AG08395 (cell line): ENCODE measurements at places on chromosomes 7 and 10.
A peak's percentile ranks its signal among the peaks of the same experiment; 100 is the strongest.

GRCh38 chr10:115950320-115950719 is 322.7 kb downstream of the GFRA1 start:
- DNase-seq = peak; percentile 42

DNA sequence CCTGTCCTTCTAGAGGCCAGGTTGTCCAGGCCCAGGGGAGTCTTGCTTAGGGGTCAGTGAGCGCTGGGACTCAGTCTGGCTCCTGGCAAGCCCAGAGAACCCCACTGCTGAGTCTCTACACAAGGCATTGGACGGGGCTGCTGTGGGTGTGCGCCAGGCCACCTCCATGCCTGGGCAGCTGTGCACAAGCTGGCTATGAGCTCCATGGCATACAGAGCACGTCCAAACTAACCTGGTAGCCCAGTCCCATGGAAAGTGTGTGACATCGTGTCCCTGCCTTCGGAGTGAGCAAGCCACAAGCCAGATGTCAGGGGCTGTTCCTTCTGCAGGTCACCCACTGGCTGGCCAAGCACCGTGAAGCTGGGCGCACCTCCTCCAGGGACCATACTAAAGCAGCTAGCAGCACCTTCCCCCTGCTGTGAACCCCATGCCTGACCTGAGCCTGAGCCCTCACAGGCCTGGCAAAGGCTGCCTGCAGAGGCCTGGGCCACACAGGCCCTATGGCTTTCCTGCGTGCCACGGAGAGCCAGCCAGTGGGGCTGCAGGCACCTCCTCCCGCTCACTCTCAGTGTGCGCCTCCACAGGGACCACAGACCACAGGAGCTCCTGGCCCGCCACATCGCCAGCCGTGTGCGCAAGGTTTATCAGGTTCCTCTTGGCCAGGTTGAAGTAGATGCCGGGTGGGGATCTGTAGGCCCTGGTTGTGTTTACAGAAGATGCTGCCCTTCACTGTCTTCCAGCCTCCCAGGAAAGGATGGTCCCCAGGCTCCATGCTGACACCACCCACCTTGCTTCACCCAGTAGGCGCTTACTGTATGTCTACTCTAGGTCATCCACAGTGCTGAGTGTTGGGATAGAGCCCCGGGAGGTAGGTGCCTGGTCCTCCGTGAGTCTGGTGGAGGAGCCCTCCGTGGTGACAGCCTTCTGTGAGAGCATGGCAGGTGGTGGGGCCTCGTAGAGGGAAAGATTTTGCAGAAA is 219.7 kb downstream of the EBF3 start:
- DNase-seq = no peak

DNA sequence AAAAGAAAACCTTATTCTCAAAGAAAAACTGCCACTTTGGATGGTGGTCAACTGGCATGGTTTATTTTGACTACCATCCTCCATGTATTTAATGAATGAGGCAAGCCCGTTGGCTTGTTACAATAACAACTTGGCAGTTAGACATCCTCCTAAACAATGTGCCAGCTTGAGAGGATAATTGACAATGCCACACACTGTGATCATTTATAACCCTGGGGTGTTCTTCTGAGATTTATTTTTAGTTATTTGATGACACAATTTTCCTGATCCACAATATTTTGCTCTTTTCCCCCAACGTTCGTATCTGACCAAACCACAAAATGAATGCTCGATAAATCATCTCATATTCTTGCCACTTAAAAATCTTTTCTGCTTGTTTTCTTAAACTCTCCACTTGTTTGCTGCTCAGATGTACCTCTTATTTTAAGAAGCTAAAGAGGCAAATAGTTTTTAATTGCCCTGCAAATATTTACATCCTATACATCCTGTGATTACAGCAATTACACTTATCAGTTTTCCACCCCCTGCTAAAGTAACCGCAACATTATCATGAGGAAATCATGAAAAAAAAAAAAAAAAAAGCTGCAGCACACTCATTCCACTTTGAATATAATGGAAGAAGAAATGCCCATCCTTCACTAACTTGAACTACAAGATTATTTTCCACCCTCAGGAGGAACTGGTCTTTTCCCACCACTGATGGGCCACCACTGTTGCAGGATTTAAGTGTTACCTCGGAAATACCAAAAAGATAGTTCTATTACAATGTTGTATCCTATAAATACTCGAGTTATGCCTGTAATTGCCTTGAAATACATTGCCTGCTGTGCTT is 119.9 kb downstream of the MBL2 start:
- no peak for DNase-seq

- no peak for DNase-seq
Measured at GRCh38 chr10:89278900-89279392, 22.9 kb upstream of the IFIT2 start.

DNA sequence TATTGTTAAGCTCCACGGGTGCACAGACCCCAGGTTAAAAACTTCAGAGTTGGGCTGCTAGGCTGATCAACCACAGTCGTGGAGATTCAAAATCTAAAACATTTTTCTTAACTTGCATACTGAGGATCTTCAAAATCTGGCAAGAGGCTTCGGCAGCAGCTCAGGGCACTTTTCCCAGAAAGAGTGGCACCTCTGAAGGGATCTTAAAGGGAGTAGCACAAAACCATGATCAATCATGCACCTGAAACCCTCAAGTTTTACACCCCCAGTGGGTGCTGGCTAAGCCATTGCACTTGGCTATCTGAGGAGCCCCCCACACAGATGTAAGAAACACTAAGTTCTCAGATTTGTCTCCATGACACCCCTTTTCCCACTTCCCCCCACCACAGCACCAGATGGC is 151.7 kb downstream of the CALN1 start:
- DNase-seq = no peak

DNA sequence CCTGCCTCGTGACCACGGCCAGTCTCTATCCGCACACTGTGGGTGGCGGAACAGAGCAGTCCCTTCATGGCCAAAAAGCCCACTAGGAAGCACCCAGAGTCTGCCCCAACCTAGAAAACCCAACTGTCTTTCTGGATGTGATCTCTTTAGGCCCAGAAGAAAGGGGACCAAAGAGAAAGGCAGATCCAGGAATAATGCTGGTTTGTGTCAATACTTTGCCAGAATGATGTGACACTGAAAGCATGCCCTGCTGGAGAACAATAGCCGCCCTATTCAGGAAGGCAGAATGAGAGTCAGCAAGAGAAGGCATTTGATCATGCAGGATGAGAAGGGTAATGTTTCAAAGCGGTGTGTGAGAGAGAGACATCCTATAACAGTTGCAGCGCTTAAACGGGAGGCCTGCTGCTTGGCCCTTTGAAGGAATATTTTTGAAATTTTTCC is 274.7 kb downstream of the USP6NL start:
- DNase-seq = no peak

DNA sequence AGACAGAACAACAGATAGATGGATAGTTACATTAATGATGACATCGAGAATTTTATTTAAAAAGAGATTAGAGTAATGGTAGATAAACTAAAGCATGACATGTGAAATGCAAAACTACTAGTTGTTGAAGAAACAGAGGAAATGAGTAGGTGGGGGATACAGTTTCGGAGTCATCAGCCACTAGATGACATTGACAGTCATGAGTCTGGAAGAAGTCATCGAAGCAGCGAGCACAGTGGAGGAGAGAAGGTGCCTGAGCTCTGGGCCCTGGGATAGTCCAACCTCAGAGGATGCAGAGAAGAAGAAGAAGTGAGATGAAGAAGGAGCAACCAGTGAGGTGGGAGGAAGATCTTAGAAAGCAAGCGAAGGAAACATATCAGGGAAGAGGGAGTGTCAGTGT is 20.2 kb upstream of the SEC61A2 start:
- DNase-seq = no peak

- peak; percentile 44 for DNase-seq
Measured at GRCh38 chr7:30521532-30521931, 16.9 kb upstream of the GGCT start.

- DNase-seq = no peak
Measured at GRCh38 chr7:83429493-83429892, 219.4 kb downstream of the SEMA3E start.

DNA sequence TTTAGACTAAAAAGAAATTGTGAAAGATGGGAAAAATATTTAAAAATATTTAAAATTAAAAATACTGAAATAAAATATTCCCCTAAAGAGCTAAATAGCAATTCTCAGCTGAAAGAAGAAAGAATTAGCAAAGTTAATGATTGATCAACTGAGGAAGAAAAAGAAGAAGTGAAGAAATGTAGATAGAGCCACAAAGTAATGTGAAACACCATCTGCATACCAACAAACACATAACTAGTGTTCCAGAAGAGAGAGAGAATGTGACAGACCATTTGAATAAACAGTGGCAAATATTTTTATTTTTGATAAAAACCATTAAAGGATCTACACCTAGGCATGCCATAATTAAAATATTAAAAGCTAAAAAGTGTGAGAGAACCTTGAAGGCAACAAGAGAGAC is 784.5 kb upstream of the ZWINT start:
- DNase-seq = no peak

DNA sequence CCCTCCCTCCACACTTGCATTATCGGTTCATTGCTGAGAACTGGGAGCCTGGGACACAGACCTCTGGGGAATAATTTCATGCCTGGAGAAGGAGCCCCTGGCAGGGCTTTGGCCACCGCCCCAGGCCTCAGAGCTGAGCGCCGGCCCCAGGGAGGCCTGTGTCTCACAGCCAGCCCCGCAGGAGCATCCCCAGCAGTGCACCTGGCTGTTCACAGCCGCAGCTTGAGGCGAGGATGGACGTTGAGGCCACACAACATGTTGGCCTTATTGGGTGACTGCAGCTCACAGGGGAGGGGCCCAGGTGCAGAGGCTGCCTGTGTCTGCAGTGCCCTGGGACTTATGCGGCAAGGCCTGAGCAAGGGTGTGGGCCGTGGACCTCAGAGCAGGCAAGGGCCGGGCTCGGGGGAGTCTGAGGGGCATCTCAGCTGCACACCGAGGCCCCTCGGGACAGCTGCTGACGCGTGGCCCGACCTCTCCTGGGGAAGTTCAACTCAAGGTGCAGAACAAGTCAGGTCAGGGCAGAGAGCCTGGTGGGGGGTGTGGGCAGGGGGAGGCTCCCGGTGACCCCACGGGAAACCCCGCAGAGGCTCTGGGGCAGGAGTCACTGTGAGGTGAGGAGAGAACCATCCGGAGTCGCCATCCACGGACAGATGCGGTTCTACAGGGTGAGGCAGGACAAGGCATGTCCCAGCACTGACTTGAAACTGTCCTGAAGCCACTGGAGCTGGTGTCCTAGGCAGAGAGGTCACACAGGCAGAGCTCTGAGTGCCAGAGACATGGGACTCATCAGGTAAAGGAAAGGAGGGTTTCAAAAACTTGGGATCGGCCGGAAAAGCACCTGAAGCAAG is 13.1 kb upstream of the UBE3C start:
- no peak for DNase-seq

DNA sequence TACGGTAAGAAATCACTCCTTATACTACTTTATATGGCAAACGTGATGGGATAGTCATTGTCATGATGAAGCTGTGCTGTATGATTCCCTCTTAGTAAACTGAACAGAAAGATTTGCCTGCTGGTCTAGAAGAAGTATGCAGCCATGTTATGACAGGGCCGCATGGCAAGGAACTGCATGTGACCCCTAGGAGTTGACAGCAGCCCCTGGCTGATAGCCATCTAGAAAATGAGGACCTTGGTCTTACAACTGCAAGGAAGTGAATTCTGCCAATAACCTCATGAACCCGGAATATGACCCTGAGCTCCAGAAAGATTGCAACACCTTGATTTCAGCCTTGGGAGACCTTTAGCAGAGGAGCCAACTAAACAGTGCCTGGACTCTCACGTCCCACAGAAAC is 193.3 kb downstream of the SEMA3E start:
- DNase-seq = no peak

GRCh38 chr10:132539894-132540293 is 2.3 kb downstream of the INPP5A start:
- DNase-seq = peak; percentile 63

DNA sequence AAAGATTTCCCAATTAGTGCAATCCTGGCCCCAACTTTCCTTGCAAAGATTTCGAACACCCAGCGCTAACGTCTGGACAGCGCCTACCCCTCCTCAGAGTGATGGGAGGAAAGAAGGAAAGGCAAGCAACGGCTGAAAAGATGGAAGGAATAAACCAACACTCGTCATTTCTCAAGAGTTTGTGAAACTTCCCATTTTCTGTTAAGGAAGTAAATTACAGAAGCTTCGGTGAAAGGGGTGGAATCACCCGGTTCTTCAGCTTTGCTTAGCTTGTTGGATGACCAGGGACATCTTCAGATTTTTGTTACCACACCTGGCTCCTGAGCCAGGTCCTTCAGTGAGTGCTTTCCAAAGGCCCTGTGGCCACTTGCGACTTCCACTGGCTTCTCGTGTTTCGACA is 313.1 kb downstream of the SKIDA1 start:
- no peak for DNase-seq

- no peak for DNase-seq
Measured at GRCh38 chr10:12390733-12391132, 41.4 kb downstream of the CAMK1D start.

DNA sequence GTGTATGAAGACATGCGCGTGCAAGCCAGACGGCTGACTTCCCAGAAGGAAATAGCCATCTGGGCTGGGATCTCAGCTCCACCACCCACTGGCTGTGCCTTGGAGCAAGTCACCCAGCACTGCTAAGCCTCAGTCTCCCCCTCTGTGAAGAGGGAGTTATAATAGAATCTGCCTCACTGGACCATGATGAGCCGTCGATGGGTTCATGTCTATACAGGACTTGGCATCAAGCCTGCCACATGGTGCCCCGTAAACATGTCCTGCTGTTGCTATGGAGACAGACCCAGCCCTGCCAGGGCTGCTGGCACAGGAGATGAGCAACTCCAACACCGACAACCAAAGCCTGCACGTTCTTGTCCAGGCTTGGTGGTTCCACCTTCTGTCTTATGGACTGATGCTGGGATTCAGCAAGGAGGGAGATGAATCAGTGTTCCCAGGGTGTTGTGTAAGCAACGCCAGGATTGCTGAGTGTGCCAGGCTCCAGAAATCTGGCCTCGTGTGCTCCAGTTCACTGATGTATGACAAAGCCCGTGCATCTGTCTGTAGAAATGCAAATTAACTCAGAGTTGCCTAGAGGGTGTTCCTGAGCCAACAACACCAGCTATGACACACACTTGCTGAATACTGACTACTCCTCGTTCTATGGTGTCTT is 5.6 kb downstream of the GPR15LG start:
- DNase-seq = peak; percentile 81

GRCh38 chr7:1531979-1532455 is 1.5 kb downstream of the MAFK start:
- no peak for DNase-seq

- peak; percentile 48 for DNase-seq
Measured at GRCh38 chr10:61733358-61733940, 70.7 kb downstream of the CABCOCO1 start.
